ENCODE measurements at places on chromosomes 7 and 10. TPM values are rescaled to one million over a fixed set of nuclear protein-coding genes. Genes with fewer than 3 reads are reported as not detected.

Gene LRRC27
- total RNA-seq = 3.1 TPM

DNA sequence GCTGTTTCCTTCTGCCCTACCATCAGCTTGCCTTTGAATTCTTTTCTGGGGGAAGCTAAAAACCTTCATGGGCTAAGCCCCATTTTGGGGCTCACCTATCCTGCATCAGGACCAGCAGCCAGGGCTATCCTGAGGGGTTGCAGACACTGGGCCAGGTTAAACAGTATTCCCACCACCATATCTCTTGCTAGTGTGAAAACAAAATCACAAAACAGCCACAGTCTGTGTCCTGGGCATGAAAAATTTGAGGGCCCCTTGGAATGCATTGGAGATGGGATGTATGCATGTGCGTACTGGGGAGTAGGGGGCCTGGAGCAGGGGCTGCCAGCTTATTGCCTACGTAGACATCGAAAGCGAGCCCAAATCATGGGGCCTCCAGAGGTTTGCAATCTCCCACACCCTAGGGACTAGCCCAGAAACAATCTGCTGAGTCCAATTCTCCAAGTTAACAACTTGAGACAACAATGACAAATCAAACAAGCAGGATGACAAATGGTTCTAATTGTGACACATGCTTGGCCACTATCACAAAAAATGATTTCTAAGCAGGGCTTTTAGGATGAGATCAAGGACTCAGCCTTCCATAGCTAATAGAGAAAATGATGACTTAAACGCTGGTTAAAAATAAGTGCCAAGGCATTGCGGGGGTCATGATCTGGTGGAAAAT, 557.1 kb downstream of the KCNMA1 start:
- no peaks in the 10 kb centered on the region for H3K36me3 ChIP-seq
- 0 out of 2 replicates have a peak overlapping the region, but pooled peaks have one; percentile 34 for H3K4me3 ChIP-seq

DNA sequence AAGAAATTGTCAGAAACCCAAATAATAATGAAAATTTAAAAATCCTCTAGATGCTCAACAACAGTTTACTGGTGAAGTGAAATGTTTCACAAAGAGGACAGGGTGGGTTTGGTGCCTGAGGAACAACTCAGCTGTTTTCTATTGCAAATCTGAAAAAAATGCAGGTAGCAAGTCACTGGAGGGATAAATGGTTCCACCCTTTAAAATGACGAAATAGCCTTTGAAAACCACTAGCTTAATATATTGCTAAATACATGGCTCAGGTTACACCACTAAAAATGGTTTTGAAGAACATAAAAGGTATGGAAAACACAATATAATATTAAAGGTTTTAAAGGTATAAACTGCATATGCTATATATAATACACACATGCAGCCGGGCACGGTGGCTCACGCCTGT, 69.5 kb downstream of the LMBR1 start:
- no peaks in the 10 kb centered on the region for H3K4me1 ChIP-seq
- no peaks in the 10 kb centered on the region for H3K27me3 ChIP-seq
- H3K4me3 ChIP-seq = no peak overlapping the region

- no peak overlapping the region for H3K27ac ChIP-seq
- peaks cover 8% of the 10 kb centered on the region for H3K4me1 ChIP-seq
- peak; percentile 10 for DNase-seq
- H3K27me3 ChIP-seq = no peaks in the 10 kb centered on the region
- H3K36me3 ChIP-seq = peaks cover 12% of the 10 kb centered on the region
These were observed 10.9 kb downstream of the ANLN start for GRCh38 chr7:36400606-36401005.

- H3K4me3 ChIP-seq = no peak overlapping the region
- H3K4me1 ChIP-seq = peaks cover 4% of the 10 kb centered on the region
- H3K27me3 ChIP-seq = no peaks in the 10 kb centered on the region
- no peaks in the 10 kb centered on the region for H3K36me3 ChIP-seq
- H3K27ac ChIP-seq = no peak overlapping the region
These were observed 35.5 kb downstream of the GPR141 start for GRCh38 chr7:37719077-37719476.

- DNase-seq = no peak
- H3K27me3 ChIP-seq = no peaks in the 10 kb centered on the region
- H3K4me3 ChIP-seq = no peak overlapping the region
- peaks cover 5% of the 10 kb centered on the region for H3K4me1 ChIP-seq
These were observed 444.1 kb upstream of the LRRN3 start for GRCh38 chr7:110646804-110647203.

DNA sequence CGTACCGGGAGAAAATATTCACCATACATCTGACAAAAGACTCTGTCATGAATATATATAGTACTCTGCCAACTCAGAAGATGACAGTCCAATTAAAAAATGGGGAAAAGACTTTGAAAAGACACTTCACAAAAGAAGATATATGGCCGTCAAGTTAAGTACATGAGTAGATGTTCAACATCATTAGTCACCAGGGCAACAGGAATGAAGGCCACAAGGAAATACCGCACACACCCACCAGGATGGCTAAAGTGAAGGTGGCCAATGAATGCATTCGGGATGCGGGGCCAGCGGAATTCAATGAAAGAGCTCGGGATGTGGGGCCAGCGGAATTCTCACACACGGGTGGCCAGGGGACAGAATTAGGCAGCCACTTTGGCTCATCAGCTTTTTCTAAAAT, 42.2 kb downstream of the MAD1L1 start:
- DNase-seq = no peak
- H3K36me3 ChIP-seq = peaks cover 3% of the 10 kb centered on the region
- H3K4me1 ChIP-seq = no peaks in the 10 kb centered on the region
- H3K27me3 ChIP-seq = no peaks in the 10 kb centered on the region
- no peak overlapping the region for H3K27ac ChIP-seq

- no peaks in the 10 kb centered on the region for H3K4me1 ChIP-seq
- no peak overlapping the region for H3K4me3 ChIP-seq
- H3K27me3 ChIP-seq = no peaks in the 10 kb centered on the region
- H3K36me3 ChIP-seq = no peaks in the 10 kb centered on the region
- H3K27ac ChIP-seq = no peak overlapping the region
These were observed 77.0 kb downstream of the PFKFB3 start for GRCh38 chr10:6279540-6280267.

GRCh38 chr10:74231375-74231774, 80.4 kb downstream of the ADK start:
- no peak overlapping the region for H3K27ac ChIP-seq
- H3K4me1 ChIP-seq = peaks cover 6% of the 10 kb centered on the region
- DNase-seq = no peak
- H3K4me3 ChIP-seq = no peak overlapping the region
- H3K36me3 ChIP-seq = no peaks in the 10 kb centered on the region

DNA sequence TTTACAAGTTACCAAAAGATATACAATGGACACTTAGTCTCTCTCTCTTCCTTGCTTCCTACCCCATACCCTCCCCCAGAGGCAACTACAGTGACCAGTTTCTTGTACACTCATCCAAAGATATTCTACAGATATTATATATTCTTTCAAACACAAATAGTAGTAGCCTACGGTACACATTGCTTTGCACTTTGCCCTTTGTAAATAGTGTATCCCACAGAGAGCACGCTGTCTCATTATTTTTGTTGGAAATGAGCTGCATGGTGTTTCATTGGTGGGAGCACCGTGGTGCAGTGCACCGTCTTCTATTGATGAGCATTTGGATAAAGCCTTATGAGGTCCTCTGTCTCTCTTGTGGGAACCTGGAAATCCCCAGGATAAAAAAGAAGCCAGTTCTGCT, 24.2 kb downstream of the STRA8 start:
- DNase-seq = no peak
- no peak overlapping the region for H3K4me3 ChIP-seq
- H3K27me3 ChIP-seq = no peaks in the 10 kb centered on the region
- H3K27ac ChIP-seq = no peak overlapping the region
